Mesenteric fat pad (tissue), 1 donor: ENCODE measurements at places on chromosomes 3 and 15. TPM values are rescaled to one million over a fixed set of nuclear protein-coding genes. Genes with fewer than 3 reads are reported as not detected.

Gene KBTBD13
- total RNA-seq = not detected

Gene TMEM212
- not detected for total RNA-seq

DNA sequence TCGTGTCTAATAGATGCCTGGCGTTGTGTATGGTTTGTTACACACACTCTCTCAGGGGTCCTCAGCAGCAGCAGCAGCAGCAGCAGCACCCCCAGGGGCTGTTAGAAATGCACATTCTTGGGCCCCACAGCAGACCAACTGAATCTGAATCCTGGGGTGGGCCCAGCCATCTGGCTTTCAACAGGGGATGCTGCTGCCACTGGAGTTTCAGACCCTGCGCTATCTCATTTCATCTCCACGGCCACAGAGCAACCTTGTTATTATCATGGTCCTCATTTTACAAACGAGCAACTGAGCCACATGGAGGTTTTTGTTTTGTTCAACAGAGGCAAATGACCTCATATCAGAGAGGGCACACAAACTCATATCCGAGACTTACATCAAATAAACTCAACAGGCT, 47.7 kb downstream of the MGLL start:
- DNase-seq = no peak

DNA sequence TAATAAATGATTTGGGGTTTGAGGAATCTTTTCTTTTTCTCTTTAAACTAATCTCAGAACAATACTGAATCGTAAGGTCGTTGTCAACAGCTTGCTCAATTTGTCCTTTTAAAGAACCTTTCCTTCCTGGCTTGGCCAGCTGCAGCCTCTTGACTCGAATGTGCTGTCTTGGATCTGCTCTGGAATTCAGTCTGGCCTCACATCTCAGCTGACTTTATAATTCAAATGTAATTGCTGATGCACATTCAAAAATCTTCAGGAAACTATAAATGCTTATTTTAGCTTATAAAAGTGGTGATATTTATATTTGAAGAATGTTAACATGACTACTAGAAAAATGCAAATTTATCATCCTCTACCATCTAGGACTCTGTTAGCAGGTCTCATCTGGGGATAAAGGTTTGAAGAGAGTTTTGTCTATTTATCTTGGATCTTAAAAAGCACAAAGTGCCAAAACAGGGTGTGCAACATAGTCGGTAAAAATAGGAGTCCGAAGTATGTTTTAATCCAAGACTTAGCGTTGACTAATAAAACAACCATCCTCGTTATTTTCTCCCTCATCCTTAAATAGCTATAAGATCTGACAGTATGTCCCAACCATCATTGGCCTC, 1035.2 kb downstream of the MCTP2 start:
- no peak for DNase-seq

DNA sequence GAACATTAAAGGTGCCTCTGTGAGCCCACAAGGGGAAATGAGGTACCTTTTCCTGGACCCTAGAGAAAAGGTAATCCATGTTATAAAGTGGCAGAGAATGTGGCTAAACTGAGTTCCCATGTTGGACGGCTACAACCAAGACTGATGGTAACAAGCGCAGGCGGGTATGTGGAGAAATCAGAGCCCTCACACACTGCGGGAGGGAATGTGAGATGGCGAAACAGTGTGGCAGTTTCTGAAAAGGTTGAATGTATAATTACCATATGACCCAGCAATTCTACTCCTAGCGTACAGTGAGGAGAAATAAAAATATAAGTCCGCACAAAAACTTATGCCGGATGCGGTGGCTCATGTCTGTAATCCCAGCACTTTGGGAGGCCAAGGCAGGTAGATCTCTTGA, 24.1 kb upstream of the SHISA5 start:
- no peak for DNase-seq

DNA sequence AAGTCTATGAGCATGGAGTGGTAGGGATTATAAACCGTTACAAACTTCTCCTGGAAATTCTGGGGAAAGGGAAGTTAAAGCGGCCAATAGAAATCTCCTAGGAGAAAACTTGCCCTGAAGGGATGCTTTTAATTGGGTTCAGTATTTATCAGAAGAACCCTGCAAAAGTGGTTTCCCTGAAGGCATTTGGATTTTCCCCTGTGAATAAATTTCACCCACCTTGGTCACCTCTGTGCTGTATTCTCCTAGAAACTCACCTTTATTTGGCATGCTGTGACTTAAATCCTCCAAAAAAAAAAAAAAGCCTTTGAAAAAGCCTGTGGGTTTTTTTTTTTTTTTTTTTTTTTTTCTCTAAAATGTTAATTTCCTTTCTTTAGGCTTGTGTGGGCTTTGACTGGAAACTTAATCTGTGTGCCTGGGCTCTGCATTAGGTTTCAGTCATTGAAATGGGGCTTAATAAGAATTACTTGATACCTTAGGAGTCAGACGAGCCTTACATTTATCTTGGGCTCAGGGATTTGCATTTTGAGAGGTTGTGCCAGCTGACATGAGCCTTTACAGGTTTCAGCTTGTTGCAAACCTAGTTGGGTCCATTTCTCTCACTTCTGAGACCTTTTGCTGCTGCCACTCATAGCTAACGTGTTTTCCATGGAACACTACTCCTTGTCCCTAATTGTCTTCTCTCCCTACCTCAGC, 22.0 kb downstream of the TGFBR2 start:
- DNase-seq = no peak
